OCI-LY7 (cell line): ENCODE measurements at places on chromosomes 4 and X. TPM values are rescaled to one million over a fixed set of nuclear protein-coding genes. Genes with fewer than 3 reads are reported as not detected.

Gene MAPK10
- 26.0 and 32.0 TPM in 2 replicates for total RNA-seq

Gene ARHGEF38
- total RNA-seq: not detected in 2 replicates

Gene RHOXF2
- total RNA-seq: not detected in 2 replicates

Gene SSX4
- total RNA-seq: not detected in 2 replicates

Gene LGI2
- not detected in 2 replicates for total RNA-seq

Gene DUSP9
- not detected in 2 replicates for total RNA-seq

Gene LUZP4
- not detected in 2 replicates for total RNA-seq

Gene LINC00632
- total RNA-seq: not detected in 2 replicates

Gene ZBED1
- 57.6 and 61.6 TPM in 2 replicates for total RNA-seq

Gene FAM9C
- total RNA-seq: not detected in 2 replicates

Gene RBMXL3
- not detected in 2 replicates for total RNA-seq

Gene ELK1
- total RNA-seq: 49.7 and 51.0 TPM in 2 replicates

Gene FAM193A
- total RNA-seq: 36.7 and 38.6 TPM in 2 replicates

Gene CLDN34
- not detected in 2 replicates for total RNA-seq

Gene GIMD1
- not detected in 2 replicates for total RNA-seq

Gene ARHGEF6
- 64.5 and 79.5 TPM in 2 replicates for total RNA-seq

Gene PNMA3
- not detected in 2 replicates for total RNA-seq

Gene VCX3A
- total RNA-seq: not detected in 2 replicates

Gene SETD7
- 35.6 and 37.3 TPM in 2 replicates for total RNA-seq

Gene ZCCHC4
- total RNA-seq: 15.2 and 15.5 TPM in 2 replicates

Gene ADGRL3
- total RNA-seq: not detected in 2 replicates

Gene DGAT2L6
- not detected in 2 replicates for total RNA-seq

Gene RNF212
- not detected in 2 replicates for total RNA-seq

Gene FRG2
- total RNA-seq: not detected in 2 replicates

Gene CCKAR
- total RNA-seq: not detected in 2 replicates

Gene CTAG2
- total RNA-seq: not detected in 2 replicates

Gene NPY1R
- total RNA-seq: not detected in 2 replicates

Gene TRAPPC2
- 27.0 and 32.3 TPM in 2 replicates for total RNA-seq

Gene GABRQ
- not detected in 2 replicates for total RNA-seq

Gene CFAP99
- total RNA-seq: not detected in 2 replicates

Gene RXFP1
- not detected in 2 replicates for total RNA-seq

Gene UGT2A1
- not detected in 2 replicates for total RNA-seq

Gene USP51
- total RNA-seq: 2.7 and 2.9 TPM in 2 replicates

Gene LRIT3
- total RNA-seq: 0.09 and 0.11 TPM in 2 replicates

Gene GSX2
- total RNA-seq: not detected in 2 replicates

Gene ATP1B4
- not detected in 2 replicates for total RNA-seq

Gene ARHGAP24
- total RNA-seq: 4.3 and 4.4 TPM in 2 replicates

Gene HSD17B13
- total RNA-seq: 0.20 TPM in 1 of 2 replicates, not detected in the other

Gene SLC25A5
- total RNA-seq: 525 and 531 TPM in 2 replicates

Gene TEC
- 10.4 and 11.5 TPM in 2 replicates for total RNA-seq

Gene HSFX4
- not detected in 2 replicates for total RNA-seq
